ENCODE measurements at places on chromosomes 5 and 9. TPM values are rescaled to one million over a fixed set of nuclear protein-coding genes. Genes with fewer than 3 reads are reported as not detected.

The GDNF gene
- total RNA-seq, result not detected

The CNTNAP3 gene
- total RNA-seq, result 0.53 TPM

The CYSRT1 gene
- total RNA-seq, result 2.3 TPM

The APC gene
- total RNA-seq, result 23.2 TPM

The ADRA1B gene
- under 0.01 TPM for total RNA-seq

The BAAT gene
- total RNA-seq, result not detected

The CEP78 gene
- total RNA-seq, result 23.6 TPM

The EGFLAM gene
- total RNA-seq, result 4.3 TPM

The C9orf153 gene
- not detected for total RNA-seq

The SLC24A2 gene
- not detected for total RNA-seq

The CYLC2 gene
- total RNA-seq, result not detected

The NKD2 gene
- total RNA-seq, result not detected

The ACTL7A gene
- not detected for total RNA-seq

The OBP2A gene
- total RNA-seq, result not detected

The TAF11L5 gene
- total RNA-seq, result not detected

The MARVELD2 gene
- 0.71 TPM for total RNA-seq

The BHMT2 gene
- total RNA-seq, result 8.9 TPM

The MYOZ3 gene
- total RNA-seq, result not detected

The ACOT12 gene
- not detected for total RNA-seq

The EQTN gene
- total RNA-seq, result not detected

The PAIP1 gene
- total RNA-seq, result 85.8 TPM

The PCDHGA4 gene
- total RNA-seq, result 2.1 TPM

The LHX3 gene
- not detected for total RNA-seq

The DRD1 gene
- total RNA-seq, result not detected

The CAMK4 gene
- total RNA-seq, result 5.2 TPM

The NMUR2 gene
- not detected for total RNA-seq

The ANKRD34B gene
- not detected for total RNA-seq

The DAB2 gene
- total RNA-seq, result 53.9 TPM

The MCTP1 gene
- total RNA-seq, result 7.2 TPM

The NIM1K gene
- under 0.01 TPM for total RNA-seq

The C5orf52 gene
- not detected for total RNA-seq

The HARS2 gene
- 29.7 TPM for total RNA-seq

The DPYSL3 gene
- total RNA-seq, result 86.5 TPM

Measured in myometrial cell (primary cell).